ENCODE measurements at places on chromosomes 1 and 21.

- H3K36me3 ChIP-seq, result no peaks in the 10 kb centered on the region
- H3K27ac ChIP-seq, result no peak overlapping the region
- no peak for DNase-seq
- no peaks in the 10 kb centered on the region for H3K27me3 ChIP-seq
Observed at GRCh38 chr1:205259324-205259832, 31.6 kb downstream of the TMCC2 start.

DNA sequence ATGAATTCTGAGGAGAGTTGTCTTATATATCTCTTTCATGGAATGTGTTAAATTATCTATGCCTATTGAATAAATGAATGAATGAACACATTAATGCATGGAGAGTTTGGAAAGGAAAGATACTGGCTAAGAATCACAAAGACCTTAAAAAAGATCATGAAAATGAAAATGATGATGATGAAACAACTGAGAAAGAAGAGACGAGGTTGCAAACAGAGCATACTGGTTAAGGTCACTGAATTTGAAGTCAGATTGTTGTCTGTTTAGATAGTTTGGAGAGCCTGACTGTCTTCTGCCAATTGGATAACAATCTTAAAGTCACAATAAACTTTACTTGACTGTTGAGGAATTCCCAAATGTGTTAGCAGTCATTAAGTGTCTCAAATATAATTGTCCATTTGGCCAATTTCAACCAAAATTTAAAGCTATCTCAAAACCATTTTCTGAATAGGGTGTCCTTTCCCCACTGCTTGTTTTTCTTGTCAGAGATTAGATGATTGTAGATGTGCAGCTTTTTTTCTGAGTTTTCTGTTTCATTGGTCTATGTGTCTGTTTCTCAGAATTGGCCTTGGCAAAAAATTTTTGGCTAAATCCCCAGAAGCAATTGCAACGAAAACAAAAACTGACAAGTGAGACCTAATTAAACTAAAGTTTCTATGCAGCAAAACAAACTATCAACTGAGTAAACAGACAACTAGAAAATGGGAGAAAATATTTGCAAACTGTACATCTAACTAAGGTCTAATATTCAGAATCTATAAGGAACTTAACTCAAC, 132.2 kb downstream of the PTGER3 start:
- no peak overlapping the region for H3K27ac ChIP-seq
- H3K36me3 ChIP-seq, result no peaks in the 10 kb centered on the region
- H3K27me3 ChIP-seq, result no peaks in the 10 kb centered on the region
- H3K4me3 ChIP-seq, result no peak overlapping the region

- no peak overlapping the region for H3K4me3 ChIP-seq
- H3K36me3 ChIP-seq, result no peaks in the 10 kb centered on the region
- H3K27me3 ChIP-seq, result no peaks in the 10 kb centered on the region
- no peak overlapping the region for H3K27ac ChIP-seq
- no peaks in the 10 kb centered on the region for H3K4me1 ChIP-seq
Observed at GRCh38 chr1:197393105-197393504, 125.1 kb downstream of the CRB1 start.

DNA sequence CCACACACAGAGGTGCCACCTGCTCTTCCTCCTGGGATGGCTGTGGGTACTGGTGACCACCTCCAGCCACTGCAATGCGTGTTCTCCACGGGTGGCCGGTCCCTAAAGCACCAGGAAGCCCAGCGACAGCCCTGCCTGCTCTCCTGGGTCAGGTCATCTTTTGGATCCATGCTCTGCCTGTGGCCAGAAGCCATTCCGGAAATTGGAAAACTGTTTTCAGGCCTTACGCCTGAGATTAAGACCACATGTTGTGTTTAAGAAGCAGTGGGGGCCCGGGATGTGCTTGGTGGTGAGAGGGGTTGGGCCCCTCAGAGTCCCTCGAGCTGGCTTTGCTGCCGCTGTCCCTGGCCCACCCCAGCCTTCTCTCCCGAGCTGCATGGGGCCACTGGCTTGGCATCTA, 150.8 kb downstream of the PEX14 start:
- no peaks in the 10 kb centered on the region for H3K36me3 ChIP-seq
- H3K4me3 ChIP-seq, result no peak overlapping the region
- H3K27ac ChIP-seq, result no peak overlapping the region
- no peak for DNase-seq
- no peaks in the 10 kb centered on the region for H3K4me1 ChIP-seq

- H3K4me3 ChIP-seq, result no peak overlapping the region
- H3K36me3 ChIP-seq, result peaks cover 11% of the 10 kb centered on the region
- no peak overlapping the region for H3K27ac ChIP-seq
- H3K27me3 ChIP-seq, result no peaks in the 10 kb centered on the region
Observed at GRCh38 chr1:112579801-112580510, 39.0 kb downstream of the ST7L start.

DNA sequence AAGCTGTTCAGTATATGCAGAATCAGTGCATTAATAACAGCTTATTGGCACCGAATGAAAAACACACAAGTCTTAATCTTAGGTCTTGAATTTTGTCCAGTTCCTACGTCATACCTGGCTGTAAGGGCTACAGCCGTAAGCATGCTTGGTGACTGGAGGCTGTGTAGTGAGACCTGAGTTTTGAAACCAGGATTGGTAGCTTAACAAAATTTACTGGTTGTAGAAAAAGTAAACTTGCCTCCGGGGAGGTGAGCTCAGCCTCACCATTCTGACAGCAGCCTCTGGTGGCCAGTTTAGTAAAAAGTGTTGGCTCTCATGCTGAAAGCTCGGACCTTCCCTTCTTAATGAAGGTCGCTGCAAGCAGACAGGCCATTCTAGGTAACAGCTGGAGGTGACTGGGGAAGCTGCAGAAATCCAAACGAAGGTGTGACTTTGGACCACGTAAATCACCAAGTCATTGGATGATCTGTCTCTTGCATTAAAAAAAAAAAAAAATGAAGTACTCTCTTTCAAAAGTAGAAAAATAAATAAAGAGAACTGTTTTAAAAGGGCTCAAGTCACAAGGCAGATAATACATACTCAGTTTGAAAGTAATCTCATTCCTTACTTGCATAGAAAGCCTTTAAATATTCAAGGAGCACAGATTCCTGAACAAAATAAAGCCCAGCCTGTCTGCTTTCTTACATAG, 48.9 kb downstream of the HLCS start:
- no peak overlapping the region for H3K4me3 ChIP-seq
- H3K36me3 ChIP-seq, result no peaks in the 10 kb centered on the region
- DNase-seq, result peak; percentile 35
- peaks cover 4% of the 10 kb centered on the region for H3K4me1 ChIP-seq

GRCh38 chr1:29100487-29100886, 23.2 kb downstream of the TMEM200B start:
- no peaks in the 10 kb centered on the region for H3K27me3 ChIP-seq
- H3K4me3 ChIP-seq, result no peak overlapping the region
- H3K4me1 ChIP-seq, result no peaks in the 10 kb centered on the region

DNA sequence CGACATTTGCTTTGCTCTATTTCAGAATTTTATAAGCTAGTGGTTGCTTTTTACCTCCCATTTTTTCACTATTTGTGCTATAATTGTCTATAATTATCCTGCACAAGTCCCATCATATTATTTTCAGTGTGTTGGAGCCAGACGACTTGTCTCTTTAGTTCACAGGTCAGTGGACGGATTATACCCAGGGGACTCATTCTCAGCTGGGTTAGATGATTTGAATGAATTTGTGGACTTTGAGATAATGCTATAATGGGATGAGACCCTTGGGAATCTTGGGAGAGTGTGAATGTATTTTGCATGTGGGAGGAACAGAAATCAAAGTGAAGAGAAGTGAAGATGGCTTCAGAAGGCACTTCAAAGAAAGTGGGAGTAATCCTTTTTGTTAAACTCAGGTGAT, 31.5 kb upstream of the KCNK1 start:
- H3K4me1 ChIP-seq, result no peaks in the 10 kb centered on the region
- H3K36me3 ChIP-seq, result no peaks in the 10 kb centered on the region
- no peak for DNase-seq
- H3K27me3 ChIP-seq, result no peaks in the 10 kb centered on the region
- no peak overlapping the region for H3K4me3 ChIP-seq
- H3K27ac ChIP-seq, result no peak overlapping the region

GRCh38 chr1:229224308-229224707, 46.6 kb upstream of the RAB4A start:
- no peak overlapping the region for H3K4me3 ChIP-seq
- DNase-seq, result peak; percentile 42
- peaks cover 10% of the 10 kb centered on the region for H3K27me3 ChIP-seq
- no peak overlapping the region for H3K27ac ChIP-seq

GRCh38 chr1:233561708-233562426, 52.0 kb upstream of the KCNK1 start:
- H3K36me3 ChIP-seq, result no peaks in the 10 kb centered on the region
- H3K4me1 ChIP-seq, result no peaks in the 10 kb centered on the region
- H3K27me3 ChIP-seq, result no peaks in the 10 kb centered on the region

DNA sequence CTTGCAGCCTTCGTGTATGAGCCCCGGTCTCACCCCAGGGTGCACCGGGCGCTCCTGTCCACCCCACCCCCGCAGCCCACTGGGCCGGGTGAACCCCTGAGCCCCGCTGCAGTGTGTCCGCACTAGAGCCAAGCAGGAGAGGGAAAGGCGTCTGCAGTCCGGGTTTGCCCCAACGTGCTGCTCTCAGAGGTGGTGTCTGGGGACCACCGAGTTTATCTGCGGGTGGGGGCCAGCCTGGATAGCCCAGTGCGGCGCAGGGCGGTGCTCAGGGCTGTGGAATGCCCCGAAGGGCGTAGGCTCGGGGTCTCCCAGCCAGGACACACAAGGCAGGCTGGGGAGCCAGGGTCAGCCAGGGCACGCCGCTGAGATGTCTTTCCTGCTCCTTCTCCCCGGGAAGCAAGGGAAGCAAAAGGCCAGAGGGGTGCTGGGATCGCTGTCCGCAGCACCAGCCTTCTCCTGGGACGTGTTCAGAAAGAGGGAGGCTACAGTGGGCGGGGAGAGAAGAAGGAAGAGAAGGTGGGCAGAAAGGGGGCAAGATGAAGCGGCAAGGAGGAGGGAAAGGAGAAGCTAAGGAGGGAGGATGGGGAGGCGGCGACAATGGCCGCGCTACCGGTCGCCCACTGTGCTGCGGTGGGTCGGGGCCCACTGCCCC, 56.6 kb downstream of the MAB21L3 start:
- H3K36me3 ChIP-seq, result no peaks in the 10 kb centered on the region
- DNase-seq, result no peak
- H3K4me1 ChIP-seq, result no peaks in the 10 kb centered on the region
- no peak overlapping the region for H3K27ac ChIP-seq
- peaks cover 13% of the 10 kb centered on the region for H3K27me3 ChIP-seq

DNA sequence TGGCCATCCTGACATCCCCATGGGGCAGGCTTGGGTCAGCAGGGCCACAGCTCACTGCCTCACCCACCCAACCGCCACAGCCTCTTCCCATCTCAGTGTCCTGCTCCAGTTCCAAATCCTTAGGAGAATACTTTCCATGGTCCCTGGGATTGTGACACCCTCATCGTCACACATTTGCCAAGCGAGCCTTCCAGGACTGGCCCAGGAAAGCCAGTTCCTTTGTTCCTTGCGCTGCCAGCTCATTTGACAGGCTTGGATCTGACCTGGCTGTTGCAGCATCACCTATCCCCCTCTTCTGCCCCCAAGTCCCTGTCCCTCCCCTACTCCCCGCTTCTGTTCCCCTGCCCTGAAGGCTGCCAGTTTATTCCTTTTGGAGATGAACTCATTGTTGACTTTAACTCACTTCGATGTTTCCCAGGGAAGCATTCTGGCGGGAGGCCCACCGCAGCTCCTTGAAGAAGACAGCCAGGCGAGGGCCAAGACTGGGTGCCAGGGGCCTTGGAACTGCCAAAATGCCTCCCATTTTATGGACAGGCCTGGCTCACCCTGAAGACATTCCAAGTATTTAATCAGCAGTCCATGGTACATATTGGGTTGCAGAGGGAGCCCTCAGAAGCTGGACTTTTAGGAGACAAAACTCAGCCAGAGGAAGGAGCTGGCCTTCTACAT, 10.2 kb upstream of the GNL2 start:
- peaks cover 43% of the 10 kb centered on the region for H3K27me3 ChIP-seq
- DNase-seq, result no peak
- no peak overlapping the region for H3K27ac ChIP-seq
- no peaks in the 10 kb centered on the region for H3K36me3 ChIP-seq
- H3K4me1 ChIP-seq, result no peaks in the 10 kb centered on the region

Data from astrocyte (in vitro differentiated cells and primary cell).